ENCODE measurements at places on chromosomes 12 and 14.
A peak's percentile ranks its signal among the peaks of the same experiment; 100 is the strongest.

DNA sequence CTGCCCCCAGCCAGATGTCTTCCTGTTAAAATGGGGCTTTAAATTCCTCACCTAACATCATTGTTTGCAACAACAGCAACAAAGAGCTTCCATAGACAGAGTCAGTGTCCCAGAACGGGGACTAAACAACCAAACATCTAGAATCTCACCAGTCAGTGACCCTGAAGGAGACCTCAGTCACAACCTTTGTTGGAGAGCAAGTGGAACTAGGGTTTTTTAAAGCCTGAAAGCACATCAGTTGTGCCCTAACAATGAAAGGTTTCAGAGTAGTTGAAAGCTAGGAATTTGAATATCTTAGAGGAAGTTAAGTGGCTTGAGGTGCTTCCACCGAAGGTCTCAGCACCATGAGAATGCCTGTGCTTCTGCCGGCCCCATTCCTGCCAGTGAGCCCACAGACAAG lies 5.0 kb upstream of the ALDH2 start:
- DNase-seq = no peak

GRCh38 chr12:93838193-93838592 lies 161.0 kb downstream of the CRADD start:
- DNase-seq = no peak

GRCh38 chr12:61009192-61009591 lies 1251.0 kb upstream of the USP15 start:
- no peak for DNase-seq

DNA sequence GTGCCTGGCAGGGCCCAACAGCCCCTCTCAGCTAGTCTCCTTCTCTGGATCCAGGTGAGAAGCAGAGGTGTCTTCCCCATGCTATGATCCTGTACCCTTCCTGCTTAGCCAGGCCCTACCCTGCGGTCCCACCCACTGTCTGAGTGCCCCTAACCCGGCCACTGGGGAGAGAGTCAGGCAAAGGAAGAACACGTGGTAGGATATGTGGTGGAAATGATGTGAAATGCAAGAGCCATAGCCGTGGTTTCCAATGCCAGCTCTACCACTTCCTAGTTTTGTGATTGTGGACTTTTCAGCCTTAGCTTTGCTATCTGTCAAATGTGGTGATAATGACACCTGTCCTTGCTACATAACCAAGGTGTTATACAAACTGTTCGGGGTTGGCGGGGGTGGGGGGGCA lies 15.8 kb downstream of the KRT2 start:
- DNase-seq = no peak

- no peak for DNase-seq
Measured at GRCh38 chr12:108606492-108606891, 8.6 kb upstream of the TMEM119 start.

GRCh38 chr12:122026706-122027333 lies 5.1 kb downstream of the BCL7A start:
- DNase-seq = no peak

DNA sequence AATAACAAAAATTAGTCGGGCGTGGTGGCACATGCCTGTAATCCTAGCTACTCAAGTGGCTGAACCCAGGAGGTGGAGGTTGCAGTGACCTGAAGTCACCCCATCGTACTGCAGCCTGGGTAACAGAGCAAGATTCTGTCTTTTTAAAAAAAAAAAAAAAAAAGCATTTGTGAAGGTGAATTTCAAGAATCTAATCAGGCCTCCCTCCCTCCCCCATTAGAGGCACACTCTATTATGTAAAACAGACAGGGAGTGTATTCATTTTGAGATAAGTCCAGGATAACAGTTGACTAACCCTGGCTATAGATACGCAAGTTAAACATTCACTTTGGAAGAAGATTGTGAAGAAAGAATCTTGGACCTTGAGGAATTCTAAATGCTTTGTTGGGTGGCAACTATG lies 2.9 kb downstream of the RESF1 start:
- DNase-seq = no peak

- no peak for DNase-seq
Measured at GRCh38 chr12:93094988-93095737, 166.1 kb upstream of the EEA1 start.

DNA sequence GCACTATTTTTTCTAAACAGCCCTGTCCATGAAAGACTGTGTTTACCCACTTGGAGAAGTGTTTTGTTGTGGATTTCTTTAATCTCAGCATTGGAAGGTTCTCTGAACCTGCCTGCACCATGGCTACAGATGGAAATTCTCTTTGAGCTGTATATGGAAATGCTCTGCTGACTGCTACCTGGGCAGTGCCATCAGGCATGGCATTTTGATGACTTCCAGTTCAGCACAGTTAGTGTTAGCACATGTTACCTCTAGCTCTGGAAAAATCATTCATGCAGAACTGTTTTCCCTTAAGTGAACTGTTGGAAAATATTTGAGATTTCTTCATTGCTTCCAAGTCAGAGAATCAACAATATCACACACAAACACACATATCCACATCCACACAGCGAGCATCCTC lies 52.6 kb upstream of the RIC8B start:
- no peak for DNase-seq

DNA sequence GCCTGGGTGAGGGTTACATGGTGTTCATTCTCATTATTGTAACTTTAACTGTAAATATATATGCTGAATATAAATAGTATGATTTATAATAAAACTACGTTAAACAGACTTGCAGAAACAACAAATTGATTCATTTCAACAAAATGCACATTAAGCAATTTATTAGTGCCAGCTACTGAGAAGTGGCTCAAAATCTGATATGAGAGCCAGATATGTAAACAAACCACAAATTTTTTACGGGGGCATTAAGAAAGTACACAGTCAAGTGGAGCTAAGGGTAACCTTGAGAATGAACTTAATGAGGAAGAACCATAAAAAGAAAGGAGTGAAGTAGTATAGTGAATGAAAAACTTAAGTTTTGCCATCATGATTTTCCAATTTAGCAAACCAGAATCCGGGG lies 40.3 kb downstream of the CEP128 start:
- DNase-seq = no peak

- DNase-seq = no peak
Measured at GRCh38 chr14:92490239-92490959, 23.2 kb upstream of the RIN3 start.

DNA sequence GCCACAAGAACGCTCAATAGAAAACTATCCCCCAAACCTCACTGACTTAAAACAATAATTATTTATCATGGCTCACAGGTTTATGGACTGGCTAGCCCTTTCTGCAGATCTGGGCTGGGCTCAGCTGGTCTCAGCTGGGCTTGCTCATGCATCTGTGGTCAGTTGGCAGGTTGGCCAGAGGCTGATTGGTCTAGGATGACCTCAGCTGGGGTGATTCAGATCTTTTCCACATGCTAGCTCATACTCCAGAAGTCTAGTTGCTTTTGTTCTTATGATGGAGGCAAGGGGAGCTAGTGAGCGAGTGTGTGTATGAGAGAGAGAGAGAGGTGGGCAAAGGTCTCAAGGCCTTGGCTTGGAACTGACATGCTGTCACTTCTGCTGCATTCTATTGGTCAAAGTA lies 181.2 kb upstream of the NRXN3 start:
- DNase-seq = no peak

GRCh38 chr12:5803532-5803931 lies 141.5 kb downstream of the ANO2 start:
- DNase-seq = no peak

- no peak for DNase-seq
Measured at GRCh38 chr12:96247563-96247962, 53.4 kb downstream of the ELK3 start.

DNA sequence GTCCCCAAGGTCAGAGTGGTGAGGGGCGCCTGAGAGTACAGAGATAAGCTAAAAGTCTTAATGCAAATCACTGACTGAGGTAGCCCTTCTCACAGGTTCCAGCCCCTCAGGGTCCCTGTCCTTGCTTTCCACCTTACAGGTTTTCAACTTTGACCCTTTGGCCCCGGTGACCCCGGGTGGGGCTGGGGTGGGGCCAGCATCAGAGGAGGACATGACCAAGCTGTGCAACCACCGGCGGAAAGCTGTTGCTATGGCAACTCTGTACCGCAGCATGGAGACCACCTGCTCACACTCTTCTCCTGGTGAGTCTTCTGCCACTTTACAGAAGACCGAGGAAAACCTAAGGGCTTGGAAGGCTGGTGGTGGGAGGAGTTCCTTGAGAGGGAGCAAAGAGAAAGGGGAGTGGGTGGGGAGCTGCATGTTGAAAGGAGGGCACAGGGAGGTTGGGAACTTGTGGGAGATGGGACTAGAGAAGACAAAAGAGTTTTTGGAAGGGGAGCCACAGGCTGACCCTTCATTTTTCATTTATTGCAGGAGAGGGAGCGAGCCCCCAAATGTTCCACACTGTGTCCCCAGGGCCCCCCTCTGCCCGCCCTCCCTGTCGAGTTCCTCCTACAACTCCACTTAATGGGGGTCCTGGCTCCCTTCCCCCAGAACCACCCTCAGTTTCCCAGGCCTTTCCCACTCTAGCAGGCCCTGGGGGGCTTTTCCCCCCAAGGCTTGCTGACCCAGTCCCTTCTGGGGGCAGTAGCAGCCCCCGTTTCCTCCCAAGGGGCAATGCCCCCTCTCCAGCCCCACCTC lies 2.4 kb downstream of the MBD6 start:
- no peak for DNase-seq

DNA sequence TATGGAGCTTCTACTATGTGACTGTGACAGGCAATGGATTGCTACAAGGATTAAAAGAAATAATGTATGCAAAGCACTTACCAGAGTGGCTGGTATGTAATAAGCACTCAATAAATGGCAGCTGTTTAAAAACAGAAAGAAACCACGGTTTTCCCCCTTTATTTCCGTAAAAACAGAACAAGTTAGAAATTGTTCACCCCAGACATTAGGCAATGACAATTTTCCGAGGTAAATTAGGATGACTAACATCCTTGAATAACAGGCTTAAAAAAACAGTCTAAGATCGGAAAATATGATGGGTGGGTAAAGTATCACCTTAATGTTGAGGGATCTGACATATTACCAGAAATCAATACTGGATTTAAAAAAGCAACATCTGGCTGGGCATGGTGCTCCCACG lies 20.9 kb upstream of the CNIH1 start:
- DNase-seq = no peak

DNA sequence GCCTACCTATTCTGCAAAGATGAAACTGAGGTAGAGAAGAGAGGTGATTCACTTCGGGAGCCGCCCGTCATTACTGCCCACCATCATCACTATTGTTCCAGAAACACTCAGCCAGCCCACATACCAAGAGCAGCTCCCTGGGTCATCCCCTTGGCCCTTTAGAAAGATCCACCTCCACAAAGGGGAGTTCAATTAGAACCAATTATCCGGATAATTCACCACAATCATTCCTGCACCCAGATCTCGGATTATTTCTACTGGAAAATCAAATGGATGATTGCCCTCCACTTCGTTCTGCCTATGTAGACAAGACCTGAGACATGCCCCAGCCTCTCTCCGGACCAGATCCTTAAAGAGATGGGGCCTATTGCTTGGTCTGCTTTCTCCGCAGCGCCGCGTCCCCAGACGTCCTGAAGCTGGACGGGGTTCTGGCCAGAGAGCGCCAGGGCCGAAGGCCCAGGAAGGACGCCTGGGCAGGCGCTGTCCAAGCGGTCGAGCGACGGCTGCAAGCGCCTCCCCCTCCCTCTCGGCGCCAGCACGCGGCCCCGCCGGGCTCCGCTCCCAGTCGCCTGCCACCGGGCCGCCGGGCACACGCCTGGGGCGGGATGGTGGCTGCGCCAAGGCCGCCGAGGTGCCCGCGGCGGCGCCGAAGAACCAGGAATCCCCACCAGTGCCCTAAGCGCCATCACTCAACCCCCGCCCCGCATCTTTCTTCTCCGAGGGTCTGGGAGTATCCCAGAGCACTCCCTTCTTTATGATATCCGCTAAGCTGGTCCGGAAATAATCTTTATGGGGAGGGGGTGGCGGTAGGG lies 1.3 kb upstream of the ASCL1 start:
- no peak for DNase-seq

DNA sequence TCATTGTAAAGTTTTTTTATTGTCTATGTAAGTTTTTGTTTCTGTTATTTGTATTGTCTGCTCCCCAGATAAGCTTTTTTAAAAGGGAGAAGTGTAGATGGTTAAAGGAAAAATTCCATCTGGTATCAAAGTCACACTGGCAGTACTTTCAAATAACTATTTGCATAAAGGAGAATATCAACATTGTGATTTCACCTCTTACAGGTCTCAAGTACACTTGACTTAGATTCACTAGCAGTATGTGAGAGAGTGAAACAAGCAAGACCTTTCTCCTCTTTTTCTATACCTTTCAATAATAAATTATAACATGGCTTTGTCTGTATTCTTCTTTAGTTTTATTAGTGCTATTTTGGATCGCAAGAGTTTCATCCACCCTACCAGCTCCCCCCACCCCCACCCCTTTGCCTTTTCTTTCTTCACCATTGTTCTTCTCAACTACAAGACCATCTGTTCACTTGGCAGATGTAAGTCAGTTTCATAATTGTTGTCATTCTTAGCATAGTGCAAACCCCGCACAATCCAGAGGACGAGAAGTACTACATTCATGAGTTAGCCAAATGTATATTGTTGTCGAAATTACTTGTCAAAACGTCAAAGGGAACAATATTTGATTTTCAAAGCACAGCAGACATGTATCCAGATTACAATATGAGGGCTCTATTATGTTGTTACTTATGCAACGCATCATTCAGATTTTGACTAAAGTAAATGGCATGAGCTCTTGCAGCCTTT lies 602.7 kb upstream of the FLRT2 start:
- DNase-seq = peak; percentile 40

- DNase-seq = no peak
Measured at GRCh38 chr12:51254536-51254935, 15.7 kb downstream of the SMAGP start.

DNA sequence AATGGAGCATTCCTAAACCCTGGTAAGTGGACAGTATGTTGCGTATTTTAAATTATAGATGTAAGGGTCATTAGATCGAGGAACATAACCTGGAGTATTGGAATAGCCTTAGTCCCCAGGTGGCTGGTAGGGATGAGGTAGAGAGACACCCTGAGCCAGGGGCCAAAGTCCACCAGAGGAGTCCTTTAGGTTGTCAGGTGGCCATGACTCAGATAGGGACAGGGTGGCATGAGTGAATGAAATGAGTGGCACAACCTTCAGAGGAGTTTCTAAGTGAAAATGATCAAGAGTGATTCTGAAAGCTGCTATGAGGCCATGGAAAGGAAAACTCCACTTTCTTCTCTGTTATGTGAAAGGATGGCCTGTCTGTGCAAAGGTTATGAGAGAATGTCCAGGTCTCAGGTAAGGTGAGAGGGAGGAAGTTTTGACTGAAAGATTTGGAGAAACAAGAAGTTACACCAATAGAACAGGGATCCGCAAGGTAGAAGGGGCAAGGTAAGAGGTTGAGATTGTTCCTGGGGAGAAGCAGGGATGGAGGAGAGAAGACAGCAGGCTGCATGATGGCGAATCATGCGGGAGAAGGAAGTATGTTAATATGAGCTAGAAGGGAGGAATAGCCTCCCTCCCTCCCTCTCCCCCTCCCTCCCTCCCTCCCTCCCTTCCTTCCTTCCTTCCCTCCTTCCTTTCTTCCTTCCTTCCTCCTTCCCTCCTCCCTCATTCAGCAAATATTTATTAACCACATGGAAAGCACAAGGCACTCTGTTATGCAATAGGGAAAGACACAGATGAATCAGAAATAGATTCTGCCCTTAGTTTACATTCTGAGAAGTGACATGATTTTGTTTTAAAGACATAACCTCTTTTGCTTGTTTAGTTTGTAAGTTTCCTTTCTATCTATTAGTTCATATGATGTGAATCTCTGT lies 14.0 kb upstream of the RIPK3 start:
- DNase-seq = no peak

GRCh38 chr14:20631880-20632389 lies 9.6 kb downstream of the OR6S1 start:
- DNase-seq = no peak

GRCh38 chr12:121811434-121812319 lies 7.9 kb downstream of the SETD1B start:
- DNase-seq = no peak
